ENCODE measurements at places on chromosomes 4 and X.

DNA sequence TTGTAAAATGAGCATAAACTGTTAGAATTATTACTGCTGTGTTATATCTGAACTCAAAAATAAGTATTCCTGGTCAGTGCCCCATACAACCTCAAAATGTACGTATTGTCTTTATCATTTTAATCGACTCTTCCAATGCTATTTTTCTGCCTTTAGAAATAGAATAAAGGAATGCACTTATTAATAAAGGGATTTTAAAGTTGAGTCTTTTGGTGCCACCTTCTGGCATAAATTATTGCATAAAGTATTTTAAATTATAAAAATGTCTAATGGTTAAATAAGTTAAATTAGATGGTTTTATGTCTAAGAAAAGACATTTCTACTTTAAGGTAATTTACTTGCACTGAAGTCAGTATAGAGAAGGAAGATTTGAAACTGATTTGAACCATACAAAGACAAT is 424.0 kb upstream of the NDST4 start:
- DNase-seq: no peak

- no peak for DNase-seq
Measured at GRCh38 chrX:23662187-23662586, 5.1 kb upstream of the PRDX4 start.

DNA sequence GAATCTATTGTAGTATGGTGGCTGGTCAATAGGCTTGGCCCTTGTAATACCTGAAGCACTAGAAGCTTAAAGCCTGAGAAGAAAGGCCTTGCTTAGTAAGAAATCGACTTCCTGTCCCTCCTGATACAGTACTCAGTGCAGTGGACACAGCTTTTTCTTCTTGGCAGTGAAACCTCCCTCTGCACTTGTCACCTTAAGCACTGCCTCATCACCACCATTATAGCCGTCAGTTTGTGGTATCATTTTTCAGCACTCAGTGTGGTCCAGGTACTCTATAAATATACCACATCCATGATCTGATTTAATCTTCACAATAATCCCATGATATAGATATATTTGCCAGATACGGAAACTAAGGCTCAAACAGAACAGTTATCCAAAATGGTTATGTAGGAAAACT is 75.2 kb downstream of the PALLD start:
- DNase-seq: no peak

DNA sequence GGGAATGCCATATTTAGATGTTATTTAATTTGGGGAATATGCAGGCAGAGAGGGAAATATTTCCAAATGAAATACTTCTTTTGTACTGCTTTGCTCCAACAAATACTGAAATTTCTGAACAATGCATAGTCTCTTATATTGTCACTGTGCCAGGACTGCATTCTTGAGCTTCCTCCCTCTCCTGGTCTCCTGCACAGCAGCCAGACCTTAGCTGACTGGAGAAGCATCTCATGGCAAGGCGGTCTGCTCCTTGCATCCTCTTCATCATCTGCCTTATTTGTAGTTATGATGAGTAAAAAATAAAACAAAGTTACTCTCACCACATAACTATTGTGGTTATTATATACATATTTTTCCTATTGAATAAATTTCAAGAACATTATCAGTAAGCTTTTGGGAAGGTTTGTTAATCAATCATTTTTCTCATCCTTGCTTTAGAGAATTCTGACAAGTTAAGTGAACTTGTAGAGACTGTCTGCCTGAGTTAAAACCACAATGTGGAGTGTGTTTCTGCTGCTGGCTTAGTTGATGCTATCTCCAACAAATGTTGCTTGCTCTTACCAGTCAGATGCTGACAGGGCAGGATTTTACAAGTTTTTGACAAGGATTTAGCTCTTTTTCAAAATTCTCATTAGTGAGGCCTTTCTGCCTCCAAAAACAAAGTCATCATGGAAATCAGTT is 153.6 kb downstream of the SOWAHB start:
- DNase-seq: no peak

- DNase-seq: no peak
Measured at GRCh38 chrX:40867352-40867751, 132.0 kb upstream of the MED14 start.

- DNase-seq: no peak
Measured at GRCh38 chr4:128590773-128591172, 218.7 kb upstream of the JADE1 start.

DNA sequence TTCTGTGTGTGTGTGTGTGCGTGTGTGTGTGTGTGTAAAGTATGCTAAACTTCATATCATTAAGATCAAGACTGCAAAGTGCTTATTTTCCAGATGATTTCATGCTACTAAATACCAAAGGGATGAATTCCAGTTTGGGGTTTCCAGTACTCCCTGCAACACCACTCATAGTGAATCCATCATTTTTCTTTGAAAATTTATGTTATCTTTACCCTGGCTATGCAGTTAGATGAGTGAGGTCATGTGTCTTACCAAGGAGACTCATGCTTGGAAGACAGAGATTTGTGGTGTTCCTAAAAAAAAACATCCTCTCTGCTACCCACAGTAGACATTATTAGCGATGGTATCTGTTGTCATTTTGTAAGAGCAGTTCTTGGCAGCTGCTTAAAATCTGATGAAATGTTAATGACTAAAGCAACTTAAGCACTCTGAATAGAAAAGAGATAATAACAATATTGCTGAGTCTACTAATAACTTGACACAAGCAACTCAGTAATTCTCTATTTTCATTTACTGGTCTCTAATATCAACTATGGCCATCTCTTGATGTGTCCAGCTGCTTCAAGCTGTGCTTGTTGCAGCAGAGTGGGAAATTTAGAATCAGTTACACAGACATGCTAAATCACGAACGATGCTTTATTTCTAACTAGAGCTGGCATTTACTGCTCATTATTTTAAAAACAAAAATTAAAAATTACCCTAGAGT is 1953.0 kb upstream of the IGFBP7 start:
- no peak for DNase-seq

DNA sequence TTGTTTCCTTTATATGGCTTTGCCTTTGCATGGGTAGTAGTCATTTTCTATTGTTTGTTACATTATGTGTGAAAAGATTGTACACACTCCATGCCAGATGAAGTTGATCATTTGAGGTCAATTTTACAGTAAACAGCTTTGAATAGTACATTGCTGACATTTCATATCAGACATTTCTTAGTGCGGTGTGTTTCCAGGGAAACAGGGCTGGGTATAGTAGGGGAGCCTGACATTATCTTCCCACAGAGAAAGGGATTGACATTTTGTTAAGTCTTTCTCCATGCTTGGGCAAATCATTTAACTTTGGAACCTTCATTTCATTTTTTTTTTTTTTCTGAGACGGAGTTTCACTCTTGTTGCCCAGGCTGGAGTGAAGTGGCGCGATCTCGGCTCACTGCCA is 5.0 kb downstream of the FUNDC2 start:
- DNase-seq: no peak

DNA sequence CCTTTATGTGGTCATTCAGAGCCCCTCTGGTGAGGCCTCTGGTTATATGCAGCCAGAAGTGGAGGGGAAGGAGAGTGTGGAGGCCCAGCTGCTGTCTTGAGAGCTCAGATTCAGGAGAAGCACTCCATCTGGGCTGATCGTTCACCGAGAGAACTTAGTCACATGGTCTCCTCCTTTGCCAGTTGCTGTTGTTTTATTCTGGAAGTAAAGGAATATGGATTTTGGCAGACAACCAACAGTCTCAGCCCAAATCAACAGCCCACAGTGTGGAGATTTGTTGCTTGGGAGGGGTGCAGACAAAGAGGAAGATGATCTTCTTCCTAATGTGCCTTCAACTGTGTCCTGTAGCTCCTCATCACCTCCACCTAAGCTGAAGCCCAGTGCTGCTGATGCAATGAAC is 355.4 kb downstream of the ANK2 start:
- no peak for DNase-seq

- no peak for DNase-seq
Measured at GRCh38 chr4:186775902-186776301, 52.2 kb upstream of the FAT1 start.

Measured in SHP77 treated with DMSO at 0.1 percent for 48 hours (cell line).